ENCODE measurements at places on chromosomes 16 and 17.

- no peak for DNase-seq
These were observed 2.0 kb upstream of the UNKL start for GRCh38 chr16:1416521-1416941.

DNA sequence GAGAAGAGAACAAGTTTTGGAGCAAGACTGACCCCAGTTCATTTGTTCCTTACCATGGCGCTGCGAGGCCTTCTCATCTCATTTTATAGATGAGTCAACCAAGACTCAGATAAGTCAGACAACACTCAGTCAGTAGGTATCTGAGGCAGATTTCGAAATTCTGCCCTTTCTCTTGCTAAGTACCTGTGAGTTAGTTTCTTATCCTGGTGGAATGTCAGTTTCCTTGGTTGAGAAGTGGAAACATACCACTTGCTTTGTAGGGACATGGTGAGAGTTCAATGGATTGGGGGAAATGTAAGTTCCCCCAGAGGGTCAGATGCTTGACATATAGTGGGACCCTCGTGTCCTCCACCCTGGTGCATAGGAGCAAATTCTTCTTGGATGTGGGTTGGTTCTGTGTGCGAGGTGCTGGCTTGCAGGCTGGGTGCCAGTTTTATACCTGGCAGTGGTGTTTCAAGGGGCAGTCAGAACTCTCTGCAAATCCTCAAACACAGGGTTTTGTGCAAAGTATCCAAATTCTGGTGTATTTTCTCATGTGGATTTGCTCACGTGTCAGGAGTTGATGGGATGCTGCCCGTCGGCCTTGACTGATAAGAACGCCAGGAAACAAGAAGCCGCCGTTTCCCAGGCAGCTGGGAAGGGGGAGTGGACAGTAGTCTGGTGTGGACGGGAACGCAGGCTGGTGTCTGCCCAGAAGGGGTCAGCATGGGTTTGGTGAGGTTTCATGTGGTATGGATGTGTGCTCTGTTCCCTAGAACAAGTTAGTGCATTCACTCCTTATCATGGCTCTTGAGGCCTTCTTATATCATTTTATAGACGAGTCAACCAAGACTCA lies 61.1 kb upstream of the CIBAR2 start:
- DNase-seq, result no peak

DNA sequence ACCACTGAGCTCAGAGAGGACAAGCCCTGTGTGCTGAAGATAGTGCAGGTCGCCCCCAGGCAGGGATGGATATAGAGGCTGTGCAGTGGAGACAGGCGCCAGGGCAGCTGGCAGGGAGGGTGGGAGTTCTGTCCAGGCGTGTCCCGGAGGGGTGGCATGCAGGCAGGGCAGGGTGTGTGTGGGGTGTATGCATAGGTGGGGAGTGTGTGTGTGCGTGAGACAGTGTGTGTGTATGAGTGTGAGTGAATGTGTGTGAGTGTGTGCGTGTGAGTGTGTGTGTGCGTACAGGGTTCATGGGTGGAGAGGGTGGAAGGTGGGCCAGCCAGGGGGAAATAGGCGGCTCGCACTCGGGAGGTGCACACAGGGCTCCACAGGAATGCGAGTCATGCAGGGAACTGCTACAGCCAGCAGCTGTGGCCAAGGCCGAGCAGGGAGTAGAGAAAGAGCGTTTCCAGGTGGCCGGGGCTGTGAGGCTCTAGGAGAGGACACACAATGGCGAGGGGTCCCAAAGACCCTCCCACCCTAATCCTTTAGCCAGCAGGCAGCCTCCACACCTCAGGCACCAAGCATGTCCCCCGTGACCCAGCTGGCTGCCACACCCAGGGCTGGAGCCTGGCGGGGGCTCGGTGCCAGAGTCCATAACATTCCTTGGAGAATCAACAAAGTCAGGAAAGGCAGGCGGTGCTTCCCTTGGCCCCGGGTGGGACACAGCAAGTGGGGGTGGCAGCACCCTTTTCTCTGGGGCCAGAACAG lies 4.6 kb downstream of the PLCD3 start:
- DNase-seq, result no peak

GRCh38 chr17:17667947-17668346 lies 13.3 kb upstream of the RAI1 start:
- DNase-seq, result no peak

DNA sequence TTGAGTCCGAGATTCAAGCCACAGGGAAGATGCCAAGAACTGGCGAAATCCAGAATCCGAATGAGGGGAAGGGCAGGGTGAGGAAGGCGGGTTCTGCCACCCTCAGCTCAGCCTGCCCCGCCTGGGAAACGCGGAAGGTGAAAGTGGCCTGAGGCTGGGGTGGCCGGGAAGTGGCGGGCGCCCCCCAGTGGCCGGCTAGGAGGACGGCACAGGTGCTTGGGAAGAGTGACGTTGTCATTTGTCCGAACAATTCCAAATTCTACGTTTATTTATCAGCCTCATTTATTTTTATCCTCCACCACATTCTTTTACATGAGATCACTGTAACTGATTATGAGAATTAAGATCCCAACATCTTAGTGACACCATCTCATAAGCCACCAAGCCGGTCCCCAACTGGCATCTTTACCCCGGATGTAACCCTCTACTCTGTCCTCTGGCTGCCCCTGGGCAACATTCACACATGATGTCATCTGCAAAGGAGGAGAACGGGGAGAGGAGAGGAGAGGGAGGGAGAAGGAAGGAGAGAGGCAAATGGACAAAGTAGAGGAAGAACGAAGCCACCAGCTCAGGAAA lies 21.3 kb downstream of the SRCIN1 start:
- no peak for DNase-seq

DNA sequence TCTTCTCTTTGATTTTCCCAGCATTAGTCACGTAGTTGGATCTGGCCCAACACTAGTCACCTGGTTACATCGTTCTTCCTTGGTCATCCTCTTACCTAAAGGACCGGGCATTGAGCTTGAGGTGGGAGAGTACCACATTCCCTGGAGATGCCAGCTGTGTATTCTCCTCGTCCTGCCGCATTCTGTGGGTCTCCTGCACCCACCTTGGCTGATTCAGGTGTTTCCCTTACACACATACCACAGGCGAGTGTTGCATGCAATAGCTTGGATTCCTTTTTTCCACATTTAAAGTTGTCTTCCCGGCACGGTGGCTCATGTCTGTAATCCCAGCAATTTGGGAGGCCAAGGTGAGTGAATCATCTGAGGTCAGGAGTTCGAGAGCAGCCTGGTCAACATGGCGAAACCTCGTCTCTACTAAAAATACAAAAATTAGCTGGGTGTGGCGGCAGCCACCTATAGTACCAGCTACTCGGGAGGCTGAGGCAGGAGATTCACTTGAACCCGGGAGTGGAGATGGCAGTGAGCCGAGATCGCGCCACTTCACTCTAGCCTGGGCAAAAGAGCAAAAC lies 21.6 kb upstream of the CLEC18C start:
- DNase-seq, result no peak

DNA sequence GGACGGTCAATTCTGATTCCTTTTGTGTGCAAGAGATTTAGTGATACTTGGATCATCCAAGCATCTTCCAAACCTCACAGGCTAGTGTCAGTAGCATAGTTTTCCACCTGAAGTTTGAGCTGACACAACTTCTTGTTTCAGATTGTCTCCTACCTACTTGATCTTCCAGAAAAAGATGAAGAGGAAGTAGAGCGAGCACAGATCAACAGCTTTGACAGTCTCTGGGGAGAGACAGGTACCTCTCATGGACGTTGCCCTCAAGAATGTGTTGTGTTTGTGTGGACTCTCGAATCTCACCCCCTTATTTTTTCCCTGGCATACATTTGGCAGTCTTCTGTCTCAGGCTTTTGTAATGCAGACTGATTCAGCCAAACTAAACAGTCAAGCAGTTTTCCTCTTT lies 47.4 kb downstream of the CYB561 start:
- no peak for DNase-seq

DNA sequence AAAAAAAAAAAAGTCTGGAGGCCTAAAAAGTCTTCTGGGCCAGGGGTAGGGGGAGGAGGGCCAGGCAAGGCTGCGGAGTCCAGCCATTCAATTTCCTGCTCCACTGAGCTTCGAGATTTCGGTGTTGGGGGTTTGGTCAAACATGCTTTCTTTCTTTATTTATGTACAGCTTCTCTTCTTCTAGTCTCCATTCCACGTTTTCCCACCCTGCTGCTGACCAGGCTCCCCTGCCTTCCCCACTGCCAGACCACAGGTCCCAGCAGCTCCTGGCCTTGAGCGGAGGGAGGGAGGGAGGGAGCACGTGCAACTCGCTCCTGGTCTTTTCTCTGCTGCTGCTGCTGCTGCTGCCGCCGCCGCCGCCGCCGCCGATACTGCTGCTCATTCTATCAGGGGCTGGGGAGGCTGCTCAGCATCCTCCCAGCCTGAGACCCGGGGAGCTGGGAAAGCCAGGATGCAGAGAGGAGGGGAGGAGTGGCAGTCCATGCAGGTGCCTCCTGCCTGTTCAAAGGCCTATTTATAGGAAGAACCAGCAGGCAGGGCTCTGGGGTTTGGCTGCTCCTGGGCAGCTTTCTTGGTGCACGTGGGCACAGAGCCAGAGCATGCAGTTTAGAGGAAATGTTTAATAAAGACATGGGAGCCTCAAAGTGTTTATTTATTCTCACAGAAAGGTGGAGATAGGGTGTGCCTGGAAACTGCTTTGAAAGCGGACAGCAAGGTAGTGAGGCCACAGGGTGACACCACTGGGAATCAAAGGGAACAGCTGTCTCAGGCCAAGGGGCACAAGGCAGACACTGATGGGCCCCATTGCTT lies 23.4 kb upstream of the ZFHX3 start:
- no peak for DNase-seq

- no peak for DNase-seq
These were observed 825 bp downstream of the RPTOR start for GRCh38 chr17:80545499-80545826.

GRCh38 chr17:50465171-50465570 lies 3.5 kb downstream of the CHAD start:
- DNase-seq, result no peak

DNA sequence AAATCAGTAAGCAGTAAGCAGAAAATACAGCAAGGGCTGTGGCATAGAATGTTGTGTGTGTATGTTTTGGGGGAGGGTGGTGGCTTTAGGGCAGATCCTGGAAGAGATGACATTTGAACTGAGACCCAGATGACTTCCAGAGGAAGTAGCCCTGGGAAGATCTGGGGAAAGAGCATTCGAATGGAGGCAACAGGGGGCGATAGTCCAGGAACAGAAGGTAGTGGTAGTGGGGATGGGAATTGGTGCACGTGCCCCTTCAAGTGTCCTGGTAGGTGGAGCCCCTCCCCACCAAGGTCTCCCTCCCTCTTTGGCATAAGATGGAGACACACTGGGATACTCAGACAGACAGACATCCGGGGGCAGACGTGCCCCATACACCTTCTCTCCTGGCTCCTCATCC lies 14.1 kb downstream of the ARHGEF15 start:
- DNase-seq, result no peak

DNA sequence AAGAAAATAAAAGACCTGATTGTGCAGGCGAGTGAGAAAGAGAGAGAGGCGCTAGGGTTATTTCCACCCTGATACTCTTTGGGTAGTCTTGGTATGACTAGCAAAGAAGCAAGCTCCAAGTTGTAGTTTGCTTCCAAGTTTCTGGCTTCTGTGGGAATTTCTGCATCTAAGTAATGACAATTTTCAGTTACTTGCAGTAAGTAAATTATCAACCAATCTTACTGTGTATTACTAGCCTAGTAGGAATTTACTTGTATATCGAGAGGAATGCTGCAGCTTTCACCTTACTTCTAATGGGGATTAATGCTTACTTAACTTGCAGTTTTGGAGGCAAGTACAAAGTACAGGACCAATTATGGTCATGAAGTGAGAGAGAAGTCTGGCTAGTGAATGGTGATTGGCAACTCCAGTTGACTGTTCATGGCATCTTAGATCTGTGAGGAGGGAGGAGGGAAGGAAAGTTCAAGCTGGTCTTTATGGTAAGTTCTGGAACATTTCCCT lies 31.9 kb downstream of the TENT4B start:
- DNase-seq, result no peak

- no peak for DNase-seq
These were observed 17.3 kb downstream of the MYO18A start for GRCh38 chr17:29162909-29163341.

DNA sequence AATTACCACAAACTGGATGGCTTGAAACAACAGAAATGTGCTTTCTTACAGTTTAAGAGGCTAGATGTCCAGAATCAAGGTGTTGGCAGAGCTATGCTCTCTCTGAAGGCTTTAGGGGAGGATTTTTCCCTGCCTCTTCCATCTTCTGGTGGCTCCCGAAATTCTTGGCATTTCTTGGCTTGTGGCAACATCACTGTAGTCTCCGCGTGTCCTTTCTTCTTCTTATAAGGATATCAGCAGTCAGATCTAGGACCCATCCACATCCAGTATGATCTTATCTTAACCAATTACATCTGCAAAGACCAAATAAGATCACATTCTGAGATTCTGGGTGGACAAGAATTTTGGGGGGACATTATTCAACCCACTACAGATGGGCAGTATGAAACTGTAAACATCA lies 119.2 kb upstream of the PMFBP1 start:
- no peak for DNase-seq

GRCh38 chr17:69477204-69477902 lies 62.9 kb downstream of the MAP2K6 start:
- no peak for DNase-seq

GRCh38 chr16:66171578-66171977 lies 194.9 kb upstream of the CDH5 start:
- no peak for DNase-seq

- no peak for DNase-seq
These were observed 40.7 kb upstream of the GPR139 start for GRCh38 chr16:20114356-20114755.

DNA sequence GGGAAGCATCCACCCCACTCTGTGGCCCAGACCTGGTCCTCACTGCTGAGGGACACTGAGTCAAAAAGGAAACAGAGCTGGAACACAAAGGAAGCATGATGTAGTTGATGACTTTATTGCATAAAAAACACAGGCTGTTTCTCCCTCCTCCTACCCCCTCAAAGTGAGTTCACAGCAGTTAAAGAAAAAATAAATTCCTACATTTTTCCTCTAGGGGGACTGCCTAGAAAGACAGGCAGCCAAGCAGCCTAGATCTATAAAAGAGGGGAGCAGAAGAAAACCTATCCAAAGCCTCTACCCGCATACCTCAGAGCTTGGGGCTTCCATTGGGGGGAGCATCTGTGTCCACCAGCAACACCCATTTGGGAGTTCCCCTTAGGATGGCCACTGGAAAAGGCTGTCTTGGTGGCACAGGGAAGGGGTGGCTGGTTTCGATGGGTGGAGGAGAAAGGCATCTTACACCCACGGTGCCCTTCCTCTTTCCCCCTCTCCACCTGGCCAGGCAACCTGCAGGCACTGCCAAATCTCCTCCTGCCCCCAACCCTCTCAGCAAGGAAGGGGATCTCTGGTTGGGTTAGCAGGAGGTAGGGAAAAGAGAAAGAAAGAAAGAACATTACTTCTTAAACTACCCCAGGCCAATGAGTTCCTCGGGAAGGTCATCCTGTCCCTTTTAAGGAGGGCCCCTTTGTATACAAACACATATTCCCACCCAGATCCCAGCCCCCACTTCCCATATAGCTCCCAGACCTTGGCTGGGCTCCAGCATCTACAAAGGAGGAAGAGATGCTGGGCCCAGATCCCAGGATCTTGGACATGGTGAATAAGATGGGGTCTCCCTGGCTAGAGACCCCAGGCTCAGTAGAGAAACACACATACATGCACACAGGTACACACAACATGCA lies 4.0 kb upstream of the SCRN2 start:
- no peak for DNase-seq

- no peak for DNase-seq
These were observed 69.8 kb downstream of the SHISA9 start for GRCh38 chr16:12971241-12971640.

Measured in SIG-M5 (cell line).